ENCODE measurements at places on chromosomes 12 and 14. TPM values are rescaled to one million over a fixed set of nuclear protein-coding genes. Genes with fewer than 3 reads are reported as not detected.

Gene SMOC1
- 2.7 TPM for total RNA-seq

Gene SNRNP35
- total RNA-seq, result 9.3 TPM

Gene TEX22
- 0.27 TPM for total RNA-seq

Gene PIWIL1
- total RNA-seq, result 0.27 TPM

Gene TMEM263
- 29.6 TPM for total RNA-seq

Gene RGS6
- total RNA-seq, result not detected

Gene MAPK1IP1L
- total RNA-seq, result 147 TPM

Gene GLS2
- 3.3 TPM for total RNA-seq

Gene RPS6KA5
- total RNA-seq, result 3.7 TPM

Gene CIROP
- not detected for total RNA-seq

Gene NANOG
- total RNA-seq, result not detected

Gene SOS2
- 26.3 TPM for total RNA-seq

Gene RD3L
- total RNA-seq, result not detected

Gene PROX2
- total RNA-seq, result not detected

Gene XRCC3
- total RNA-seq, result 10.4 TPM

Gene NGB
- not detected for total RNA-seq

Gene SRRM4
- total RNA-seq, result 0.42 TPM

Gene TSPAN19
- 0.92 TPM for total RNA-seq

Gene PLEKHG7
- total RNA-seq, result not detected

Gene INSM2
- total RNA-seq, result not detected

Gene TPH2
- total RNA-seq, result not detected

Gene DEGS2
- total RNA-seq, result 0.75 TPM

Gene KCNK13
- total RNA-seq, result 0.89 TPM

Gene TMTC1
- total RNA-seq, result 1.8 TPM

Gene CLEC1A
- not detected for total RNA-seq

Gene SIX4
- 11.7 TPM for total RNA-seq

Gene RAD9B
- total RNA-seq, result 1.2 TPM

Gene IAPP
- not detected for total RNA-seq

Gene GLIPR1L1
- total RNA-seq, result not detected

Gene EXD2
- total RNA-seq, result 27.9 TPM

Gene SMCO3
- total RNA-seq, result not detected

Gene AKAP6
- 1.3 TPM for total RNA-seq
